NCI-H446 treated with DMSO at 0.1 percent for 48 hours (cell line): ENCODE measurements at places on chromosomes 12 and 14.
A peak's percentile ranks its signal among the peaks of the same experiment; 100 is the strongest.

DNA sequence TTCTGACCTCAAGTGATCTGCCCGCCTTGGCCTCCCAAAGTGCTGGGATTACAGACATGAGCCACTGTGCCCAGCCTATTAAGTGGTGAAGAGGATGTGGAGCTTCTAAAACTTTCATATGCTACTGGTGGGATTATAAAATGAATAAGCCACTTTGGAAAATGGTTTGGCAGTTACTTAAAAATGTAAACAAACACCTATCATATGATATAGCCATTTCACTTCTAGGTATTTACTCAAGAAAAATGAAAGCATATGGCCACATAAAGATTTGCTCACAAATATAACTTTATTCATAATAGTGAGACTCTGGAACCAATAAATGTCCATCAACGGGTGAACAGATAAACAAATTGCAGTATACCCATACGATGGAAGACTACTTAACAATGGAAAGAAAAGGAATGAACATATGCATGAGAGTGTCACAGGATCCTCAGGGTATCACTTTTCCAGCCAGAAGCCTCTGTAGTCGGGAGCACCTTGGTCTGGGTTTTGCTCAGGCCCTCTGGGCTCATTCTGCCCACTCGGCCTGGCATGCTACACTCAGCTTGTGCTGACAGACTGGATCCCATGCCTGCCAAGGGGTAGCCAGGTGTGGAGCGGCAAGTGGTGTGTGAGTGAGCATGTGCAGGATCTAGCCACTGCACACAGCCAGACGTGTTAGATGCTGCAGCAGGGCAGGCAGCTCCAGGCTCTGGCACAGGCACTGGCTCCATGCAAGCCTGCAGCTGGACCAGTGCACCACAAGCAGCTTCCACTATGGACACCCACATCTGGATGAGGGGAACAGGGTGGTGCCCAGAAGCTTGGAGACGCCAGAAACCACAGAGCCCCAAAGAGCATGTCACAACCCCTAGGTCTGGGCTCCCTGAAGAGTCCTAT, 213.2 kb upstream of the DIO3 start:
- no peak for DNase-seq

DNA sequence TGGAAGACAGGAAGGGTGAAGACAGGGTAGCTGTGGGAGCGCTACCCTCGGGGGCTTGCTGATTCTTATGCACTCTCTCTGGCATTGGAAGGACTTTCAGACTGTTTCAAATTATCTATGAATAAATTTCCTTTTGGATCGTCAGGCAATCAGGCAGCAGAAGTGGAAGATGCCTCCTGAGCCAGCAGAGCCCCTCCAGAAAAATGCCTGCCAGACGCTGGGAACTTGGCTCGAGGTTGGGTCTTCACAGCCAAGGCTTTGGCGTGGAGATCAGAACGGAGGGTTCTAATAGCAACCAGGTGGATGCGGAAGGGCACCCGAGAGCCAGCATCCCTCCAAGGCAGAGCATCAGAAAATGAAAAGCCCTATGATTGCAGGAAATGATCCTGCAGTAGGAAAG, 119.2 kb upstream of the RFLNA start:
- DNase-seq = peak; percentile 63

DNA sequence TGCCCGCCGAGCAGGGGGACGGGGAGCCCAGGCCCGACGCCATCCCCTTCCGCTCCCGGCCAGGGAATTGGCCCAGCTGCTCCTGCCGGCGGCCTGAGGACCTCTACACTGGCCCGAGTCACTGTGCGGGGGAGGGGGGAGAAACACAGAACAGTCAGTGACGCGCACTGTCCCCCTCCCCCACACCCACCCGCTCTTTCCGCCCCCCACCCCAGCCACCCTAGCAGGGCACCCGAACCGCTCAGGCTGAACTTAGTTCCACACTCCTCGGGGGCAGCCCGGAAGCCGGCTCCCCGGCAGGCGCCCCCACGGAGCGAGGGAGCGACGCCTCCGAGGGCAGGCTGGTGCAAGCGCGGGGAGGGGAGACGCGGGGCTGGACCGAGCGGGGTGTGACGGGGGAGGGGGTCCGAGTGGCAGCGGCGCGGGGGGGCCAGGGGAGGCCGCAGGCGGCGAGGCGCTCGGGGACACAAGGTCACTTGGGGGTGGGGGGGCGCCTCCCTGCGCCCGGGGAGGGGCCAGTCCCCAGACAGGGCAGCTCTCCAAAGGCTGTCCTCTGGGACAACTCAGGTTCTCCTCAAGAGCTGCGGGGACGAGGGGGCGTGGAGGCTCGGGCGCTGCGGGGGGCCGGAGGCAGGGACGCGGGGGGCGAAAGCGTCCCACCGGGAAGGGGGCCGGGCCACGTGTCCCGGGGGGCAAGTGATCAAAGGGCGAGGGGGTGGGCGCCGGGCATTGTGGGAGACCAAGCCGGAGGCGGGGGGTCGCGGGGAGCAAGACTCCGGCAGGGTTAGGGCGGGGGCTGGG, 648 bp downstream of the CHD4 start:
- DNase-seq = no peak

- DNase-seq = peak; percentile 56
These were observed 54.5 kb upstream of the FRS2 start for GRCh38 chr12:69415471-69416275.

- no peak for DNase-seq
These were observed 15.8 kb upstream of the VPS33A start for GRCh38 chr12:122282061-122282460.

DNA sequence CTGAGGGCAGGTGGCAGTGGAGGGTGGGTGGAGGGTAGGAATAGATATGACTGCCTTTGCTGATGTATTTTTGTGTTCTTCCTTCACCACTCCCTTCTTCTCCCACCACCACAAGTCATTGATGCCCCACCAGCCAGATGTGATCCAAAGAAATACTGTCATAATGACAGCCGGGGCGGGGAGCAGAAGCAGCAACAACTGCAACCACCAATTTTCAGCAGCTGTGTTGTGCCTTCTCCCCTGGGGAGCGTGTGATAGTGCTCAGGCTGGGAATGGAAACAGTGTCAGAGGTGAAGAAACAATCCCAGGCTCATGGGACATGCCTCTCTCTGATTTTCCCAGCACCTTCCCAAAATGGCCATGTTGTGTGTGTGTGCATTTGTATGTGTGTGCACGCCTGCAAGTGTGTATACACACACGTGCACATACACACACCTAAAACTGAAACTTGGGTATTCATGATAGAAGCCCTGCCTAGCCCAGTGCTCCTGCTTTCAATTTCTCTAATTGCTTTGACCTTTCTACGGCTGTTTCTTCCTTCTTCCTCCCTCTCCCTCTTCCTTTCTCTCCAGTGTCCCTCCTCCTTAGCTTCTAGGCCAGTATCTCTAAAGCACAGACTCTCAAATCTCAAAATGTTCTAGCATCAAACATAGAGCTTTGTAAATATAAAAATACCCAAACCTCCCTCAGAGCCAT, 299.2 kb upstream of the FKBP4 start:
- DNase-seq = no peak

GRCh38 chr14:36626151-36626550, 35.5 kb upstream of the PAX9 start:
- DNase-seq = no peak

- no peak for DNase-seq
These were observed 45.8 kb upstream of the P2RX7 start for GRCh38 chr12:121086781-121087295.
